Omental fat pad (tissue), 4 donors: ENCODE measurements at places on chromosomes 3 and 15. TPM values are rescaled to one million over a fixed set of nuclear protein-coding genes. Genes with fewer than 3 reads are reported as not detected.

- no peak for DNase-seq
These were observed 76.9 kb downstream of the CACNA1D start for GRCh38 chr3:53571264-53571663.

- DNase-seq: no peak
These were observed 152.4 kb upstream of the MDFIC2 start for GRCh38 chr3:70464876-70465275.

DNA sequence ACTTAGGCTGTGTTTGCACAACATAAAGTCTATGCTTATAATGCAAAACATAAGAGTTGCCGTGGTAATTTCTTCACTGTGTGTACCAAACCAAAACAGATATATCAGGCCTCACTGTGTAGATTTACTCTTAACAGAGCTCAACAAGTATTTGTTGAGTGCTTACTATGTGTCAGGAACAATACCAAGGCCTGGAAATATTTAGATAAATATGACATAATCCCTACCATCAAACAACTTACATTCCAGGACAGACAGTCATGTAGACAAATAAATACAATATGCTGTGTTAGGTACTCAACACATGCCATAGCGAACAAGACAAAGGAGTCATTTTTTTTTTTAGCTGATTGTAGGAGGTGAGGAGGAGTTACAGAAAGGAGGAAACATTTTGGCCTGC lies 554.0 kb downstream of the NSUN3 start:
- no peak for DNase-seq

- DNase-seq: no peak
These were observed 83.3 kb downstream of the EDEM1 start for GRCh38 chr3:5270666-5271371.

DNA sequence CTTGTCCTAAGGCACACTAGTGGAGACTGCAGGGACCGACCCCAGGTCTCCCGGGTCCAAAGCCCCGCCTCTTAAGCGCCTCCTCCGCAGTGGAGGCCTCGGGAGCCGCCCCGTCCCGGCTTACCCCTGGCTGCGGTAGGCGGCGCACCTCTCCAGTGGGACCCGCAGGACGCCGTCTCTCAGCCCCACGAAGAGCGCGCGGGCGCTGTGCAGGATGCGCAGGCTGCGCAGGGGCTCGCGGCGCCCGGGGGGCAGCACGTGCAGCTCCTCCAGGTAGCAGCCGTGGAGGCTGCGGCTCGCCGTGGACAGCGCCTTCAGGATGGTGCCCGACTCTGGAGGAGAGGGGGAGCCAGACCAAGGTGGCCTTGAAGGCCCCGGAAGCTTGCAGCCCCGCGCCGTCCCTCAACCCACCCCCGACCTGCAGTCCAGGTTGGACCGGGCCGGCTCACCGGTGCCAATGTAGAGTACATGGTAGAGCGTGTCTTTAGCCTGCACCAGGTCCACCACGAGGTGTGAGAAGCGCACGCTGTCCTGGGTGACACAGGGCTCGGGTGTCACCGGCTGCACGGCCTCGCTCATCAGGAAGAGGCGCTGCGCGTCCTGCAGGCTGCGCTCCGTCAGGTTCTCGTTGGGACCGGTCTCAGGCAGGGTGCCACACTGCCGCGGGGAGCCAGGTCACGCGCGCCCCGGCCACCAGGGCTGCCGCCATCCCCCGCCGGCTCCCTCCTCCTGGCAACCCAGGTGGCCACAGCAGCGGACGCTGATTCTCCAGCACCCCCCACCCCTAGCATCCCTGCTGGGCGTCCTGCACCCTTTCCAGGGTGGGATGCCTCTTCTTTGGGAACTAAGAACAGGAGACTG lies 105.5 kb downstream of the SEMA5B start:
- no peak for DNase-seq

- no peak for DNase-seq
These were observed 13.4 kb upstream of the FAM81A start for GRCh38 chr15:59424616-59425015.

DNA sequence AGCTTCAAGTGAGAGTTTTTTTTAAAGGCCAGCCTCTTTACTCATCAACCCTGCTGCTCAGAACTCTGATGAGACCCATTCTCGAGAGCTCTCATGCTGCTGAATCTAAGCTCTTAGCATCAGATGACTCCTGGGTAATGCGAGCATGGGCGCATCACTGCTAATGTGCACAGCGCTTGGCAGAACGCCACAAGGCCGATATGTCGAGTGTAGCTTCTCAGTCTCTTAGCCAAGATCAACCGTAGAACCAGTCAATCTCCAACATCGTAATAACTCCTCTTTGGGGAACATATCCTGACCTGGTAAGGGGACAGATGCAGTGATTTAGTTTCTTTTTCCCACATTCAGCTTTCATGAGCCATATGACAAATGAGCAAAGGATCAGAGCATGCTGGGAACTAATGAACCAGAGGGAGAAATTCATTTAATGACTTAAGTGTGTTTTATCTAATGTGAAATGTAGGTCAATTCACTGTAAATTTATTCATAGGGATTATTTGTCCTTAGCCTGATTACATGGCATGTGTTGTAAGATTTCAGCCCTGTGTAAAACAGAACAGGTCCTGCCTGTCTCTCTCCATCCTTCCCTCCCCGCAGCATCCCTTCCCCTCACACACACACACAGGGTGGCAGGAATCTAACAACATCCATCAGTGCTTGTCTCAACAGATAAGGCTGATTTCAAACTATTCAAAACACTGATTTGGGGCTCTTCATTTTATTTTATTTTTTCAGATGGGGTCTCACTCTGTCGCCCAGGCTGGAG lies 195.4 kb upstream of the C2CD4B start:
- DNase-seq: no peak

- DNase-seq: no peak
These were observed 4.0 kb upstream of the SMCO1 start for GRCh38 chr3:196518966-196519717.

The TGM4 gene
- not detected for total RNA-seq
